ENCODE measurements at places on chromosomes 16 and 17. TPM values are rescaled to one million over a fixed set of nuclear protein-coding genes. Genes with fewer than 3 reads are reported as not detected.

Gene CES5A
- not detected for total RNA-seq

Gene DHRS11
- total RNA-seq = 3.2 TPM

Gene EDC4
- 31.8 TPM for total RNA-seq

Gene SCGB1C2
- not detected for total RNA-seq

Gene KRT40
- total RNA-seq = not detected

Gene VTN
- 1.1 TPM for total RNA-seq

Gene PSME3IP1
- total RNA-seq = 61.8 TPM

Gene CSH1
- 0.42 TPM for total RNA-seq

Gene CASKIN2
- total RNA-seq = 11.1 TPM

Gene CARD14
- 3.3 TPM for total RNA-seq

Gene SHMT1
- 11.5 TPM for total RNA-seq

Gene TMEM114
- total RNA-seq = not detected

Gene GP1BA
- total RNA-seq = not detected

Gene STAT5A
- total RNA-seq = 14.9 TPM

Gene CCL14
- total RNA-seq = 3.3 TPM

Gene ALDH3A1
- total RNA-seq = 1.5 TPM
